HCT116 (cell line): ENCODE measurements at places on chromosomes 2 and 18.

GRCh38 chr2:136068581-136069227, 49.2 kb downstream of the CXCR4 start:
- no peak for DNase-seq

DNA sequence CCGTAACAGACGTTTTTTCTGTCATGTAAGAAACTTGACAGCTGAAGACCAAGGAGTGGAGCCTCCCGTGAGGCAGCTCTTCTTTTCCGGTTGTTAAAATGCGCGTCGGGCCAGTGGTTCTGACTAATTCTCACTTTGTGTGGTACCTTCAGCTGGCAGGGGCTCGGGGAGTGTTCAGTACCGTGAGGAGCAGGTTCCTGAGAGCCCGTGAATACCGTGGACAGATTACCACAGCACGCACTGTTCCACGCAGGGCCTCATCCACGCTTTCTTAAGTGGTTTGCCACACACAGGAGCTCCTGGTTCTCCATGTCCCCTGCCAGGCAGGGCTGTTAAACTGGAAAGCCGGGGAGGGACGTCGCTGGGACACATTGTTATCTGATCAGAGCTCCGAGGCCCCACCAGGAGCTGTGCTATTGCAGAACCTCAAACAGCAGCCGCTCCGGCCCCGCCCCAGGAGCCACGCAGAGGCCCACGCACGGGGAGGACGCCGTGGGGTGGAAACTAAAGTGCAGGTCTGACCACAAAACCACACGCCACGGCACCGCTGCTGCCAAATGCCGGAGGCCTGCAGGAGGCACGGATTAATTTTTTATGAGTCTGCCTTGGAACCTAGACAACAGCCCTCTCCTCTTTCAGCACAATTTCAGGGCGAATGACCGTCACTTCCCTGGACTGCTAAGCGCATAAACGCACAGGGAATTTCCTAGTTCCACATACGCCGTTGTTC, 43.3 kb downstream of the NFATC1 start:
- DNase-seq, result no peak

DNA sequence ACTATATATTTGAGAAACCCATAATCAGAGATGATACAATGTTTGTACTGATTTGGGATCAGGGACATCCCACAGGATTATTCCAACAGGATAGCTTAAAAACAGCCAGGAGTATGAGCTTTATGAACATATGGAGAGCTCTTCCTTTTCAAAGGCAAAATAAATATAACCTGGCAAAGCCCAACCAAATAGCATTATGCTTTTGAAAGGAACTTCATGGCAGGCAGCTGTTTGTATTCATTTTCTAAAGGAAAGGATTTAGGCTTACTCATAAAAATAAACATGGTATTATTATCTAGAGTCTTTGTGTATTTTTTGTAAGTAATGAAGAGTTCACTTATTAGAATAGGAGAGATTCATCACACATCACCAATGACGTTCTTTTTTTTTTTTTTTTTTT, 44.4 kb downstream of the CCDC195 start:
- DNase-seq, result no peak

DNA sequence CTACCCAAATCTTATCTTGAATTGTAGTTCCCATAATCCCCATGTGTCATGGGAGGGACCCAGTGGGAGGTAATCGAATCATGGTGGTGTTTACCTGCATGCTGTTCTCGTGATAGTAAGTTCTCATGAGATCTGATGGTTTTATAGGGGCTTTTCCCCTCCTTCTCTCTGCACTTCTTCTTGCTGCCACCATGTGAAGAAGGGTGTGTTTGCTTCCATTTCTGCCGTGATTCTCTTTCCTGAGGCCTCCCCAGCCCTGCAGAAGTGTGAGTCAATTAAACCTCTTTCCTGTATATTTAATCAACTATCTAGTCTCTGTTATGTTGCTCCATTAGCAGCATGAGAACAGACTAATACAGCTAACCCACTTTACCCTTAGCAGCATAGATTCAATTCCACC, 37.6 kb downstream of the CDC42EP3 start:
- DNase-seq, result no peak

DNA sequence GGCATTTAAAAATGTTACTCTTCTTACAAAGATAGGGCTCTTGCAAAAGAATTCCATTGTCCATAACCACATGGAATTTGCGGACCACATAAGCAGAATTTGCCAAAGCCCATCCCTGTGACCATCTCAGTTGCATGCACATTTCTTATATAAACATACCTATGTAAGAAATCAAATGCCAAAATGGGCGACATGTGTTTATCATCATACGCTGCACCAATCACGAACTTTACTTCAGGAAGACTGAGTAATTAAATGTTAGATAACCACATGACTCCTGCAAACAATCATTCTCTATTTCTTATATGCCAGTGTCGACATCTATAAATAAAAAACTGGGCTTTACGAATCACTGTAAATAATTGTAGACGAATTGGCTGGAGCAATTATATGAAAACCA, 186.1 kb upstream of the RBMS1 start:
- DNase-seq, result no peak

DNA sequence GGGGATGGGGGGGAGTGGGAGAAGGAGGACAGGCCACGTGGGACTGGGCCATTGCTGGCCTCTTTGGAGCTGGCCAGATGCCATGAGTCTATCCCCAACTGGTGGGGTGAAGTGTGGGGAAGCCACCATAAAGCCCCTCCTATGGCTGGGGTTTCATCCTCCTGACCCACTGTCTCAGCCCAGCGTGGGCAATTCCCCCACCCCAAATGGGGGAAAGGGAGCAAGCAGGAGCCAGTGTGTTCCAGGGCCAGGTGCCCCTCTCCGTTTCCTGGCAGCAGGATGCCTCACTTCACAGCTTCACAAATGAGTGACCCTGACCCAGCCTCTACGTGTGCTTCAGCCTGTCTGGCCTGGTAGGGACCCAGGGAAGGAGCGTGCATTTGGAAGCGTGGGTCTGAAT, 474.7 kb upstream of the HS6ST1 start:
- no peak for DNase-seq

DNA sequence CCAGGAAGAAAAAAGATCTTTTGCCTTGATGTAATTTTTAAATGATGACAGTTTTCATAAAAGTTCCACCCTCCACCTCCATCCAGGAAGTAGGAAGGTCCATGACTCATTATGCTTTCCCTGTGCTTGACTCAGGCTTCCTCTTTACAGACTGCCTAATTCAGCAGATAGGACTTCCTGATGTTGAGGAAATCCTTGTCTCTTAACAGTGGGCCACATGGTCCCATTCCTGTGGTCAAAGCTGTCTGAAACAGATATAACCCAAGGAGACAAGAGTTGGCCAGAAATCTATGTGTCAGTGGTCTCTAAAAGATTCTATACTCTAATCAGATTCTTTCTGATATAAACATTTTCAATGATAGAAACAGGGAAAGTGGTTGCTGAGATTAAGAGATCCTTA, 119.1 kb downstream of the BAZ2B start:
- DNase-seq, result peak; percentile 82

DNA sequence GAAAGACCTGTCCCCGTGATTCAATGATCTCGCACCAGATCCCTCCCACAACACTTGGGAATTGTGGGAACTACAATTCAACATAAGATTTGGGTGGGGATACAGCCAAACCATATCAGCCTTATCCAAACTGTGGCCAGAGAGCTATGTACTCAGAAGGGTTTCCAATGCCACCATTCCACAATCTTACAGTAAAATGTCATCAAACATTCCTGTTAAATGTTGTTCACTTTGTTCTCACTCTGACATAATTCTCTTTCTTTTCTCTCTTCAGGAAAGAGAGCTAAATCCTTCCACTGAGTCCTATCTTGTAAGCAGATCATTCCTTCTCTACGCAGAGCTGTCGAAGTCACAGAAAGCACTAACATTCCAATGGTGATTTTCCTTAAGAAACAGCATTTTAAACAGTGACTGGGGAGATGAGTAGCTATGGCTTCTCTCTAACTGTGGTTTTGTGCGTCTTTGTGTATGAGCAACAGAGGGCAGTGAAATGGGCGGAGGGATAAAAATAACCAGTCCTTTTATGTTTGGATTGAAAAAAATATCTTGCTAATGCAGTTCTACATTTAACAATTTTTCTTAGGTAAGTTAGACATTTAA, 684.7 kb downstream of the EPHA4 start:
- no peak for DNase-seq

GRCh38 chr18:46360866-46361265, 256.7 kb downstream of the HAUS1 start:
- DNase-seq, result no peak

- no peak for DNase-seq
Observed at GRCh38 chr2:239302083-239302807, 98.6 kb downstream of the HDAC4 start.

DNA sequence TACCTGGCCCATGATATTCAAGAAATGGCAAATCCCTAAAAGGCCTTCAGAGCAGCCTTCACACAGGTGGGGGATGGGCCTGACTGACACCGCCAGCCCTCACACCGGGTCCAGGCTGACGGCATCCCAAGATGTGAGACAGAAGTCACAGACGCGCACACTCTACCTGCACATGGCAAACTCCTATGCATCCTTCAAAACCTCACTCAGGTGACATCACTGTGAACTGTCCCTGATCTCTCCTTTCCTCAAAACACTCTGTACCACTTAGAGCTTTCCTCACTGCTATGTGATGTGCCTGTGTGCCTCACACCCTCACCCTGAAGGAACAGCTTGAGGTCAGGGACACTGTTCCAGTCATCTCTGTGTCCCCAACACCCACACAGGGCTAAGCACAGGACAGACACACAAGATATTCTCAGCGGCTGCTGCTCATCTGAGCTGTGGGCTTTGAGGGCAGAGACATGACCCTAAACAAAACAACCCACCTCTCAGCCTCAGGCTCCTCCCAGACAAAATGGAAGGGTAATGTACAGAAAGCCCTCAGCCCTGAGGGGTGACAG, 27.5 kb downstream of the BIN1 start:
- DNase-seq, result no peak

DNA sequence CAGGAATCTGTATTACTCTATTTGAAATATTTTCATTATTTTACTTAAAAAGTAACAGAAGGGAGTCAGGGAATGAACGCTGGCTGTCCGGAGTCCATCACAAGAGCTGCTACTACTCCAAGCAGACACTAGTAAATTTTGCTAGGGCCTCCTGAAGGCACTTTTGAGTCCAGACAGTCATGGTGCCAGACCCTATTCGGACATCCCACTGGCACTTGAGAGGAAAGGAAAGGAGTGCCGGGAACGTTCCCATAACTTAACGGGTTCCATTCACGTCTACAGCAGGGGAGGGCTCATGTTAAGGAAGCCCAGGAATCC, 563 bp upstream of the GMCL1 start:
- no peak for DNase-seq

DNA sequence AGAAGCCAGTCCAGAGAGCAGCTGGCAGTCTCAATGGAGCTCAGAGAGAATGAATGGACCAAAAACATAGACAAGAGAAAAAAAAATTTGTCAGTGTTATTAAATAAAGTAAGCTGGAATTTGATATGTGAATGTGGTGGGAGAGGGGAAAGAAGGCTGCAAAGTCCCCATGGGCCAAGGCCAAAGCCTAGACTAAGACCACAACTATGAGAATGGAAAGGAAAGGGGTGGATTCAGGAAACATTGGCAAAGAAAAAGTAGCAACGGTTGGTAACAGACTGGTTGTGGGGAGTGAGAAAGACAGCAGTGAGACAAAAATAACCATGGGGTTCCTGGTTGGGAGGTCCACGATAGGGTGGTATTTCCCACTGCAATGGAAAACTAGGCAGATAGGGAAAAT, 47.0 kb downstream of the ZEB2 start:
- DNase-seq, result no peak

- no peak for DNase-seq
Observed at GRCh38 chr2:123696021-123696420, 329.1 kb upstream of the CNTNAP5 start.

DNA sequence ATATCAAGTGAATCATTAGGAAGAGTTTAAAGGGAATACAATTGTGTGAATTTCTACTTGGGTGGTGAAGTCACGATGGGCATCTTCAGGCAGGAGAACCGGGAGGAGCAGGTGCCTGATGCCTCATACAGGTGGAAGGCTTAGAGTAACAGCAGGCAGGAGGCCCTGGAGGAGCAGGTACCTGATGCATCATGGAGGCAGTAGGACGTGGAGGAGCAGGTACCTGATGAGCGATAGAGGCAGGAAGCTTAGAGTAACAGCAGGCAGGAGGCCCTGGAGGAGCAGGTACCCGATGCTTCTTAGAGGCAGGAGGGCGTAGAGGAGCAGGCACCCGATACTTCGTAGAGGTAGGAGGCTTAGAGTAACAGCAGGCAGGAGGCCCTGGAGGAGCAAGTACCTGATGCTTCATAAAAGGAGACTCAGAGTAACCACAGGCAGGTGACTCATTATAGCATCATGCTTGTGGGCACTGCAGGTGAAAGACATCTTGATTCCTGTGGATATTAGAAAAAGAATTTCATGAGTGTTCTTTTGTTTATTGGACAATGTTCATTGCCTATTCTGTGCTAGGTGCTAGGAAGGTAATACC, 133.9 kb downstream of the ATP9B start:
- peak; percentile 82 for DNase-seq

GRCh38 chr2:162706770-162707169, 131.8 kb downstream of the KCNH7 start:
- DNase-seq, result no peak

DNA sequence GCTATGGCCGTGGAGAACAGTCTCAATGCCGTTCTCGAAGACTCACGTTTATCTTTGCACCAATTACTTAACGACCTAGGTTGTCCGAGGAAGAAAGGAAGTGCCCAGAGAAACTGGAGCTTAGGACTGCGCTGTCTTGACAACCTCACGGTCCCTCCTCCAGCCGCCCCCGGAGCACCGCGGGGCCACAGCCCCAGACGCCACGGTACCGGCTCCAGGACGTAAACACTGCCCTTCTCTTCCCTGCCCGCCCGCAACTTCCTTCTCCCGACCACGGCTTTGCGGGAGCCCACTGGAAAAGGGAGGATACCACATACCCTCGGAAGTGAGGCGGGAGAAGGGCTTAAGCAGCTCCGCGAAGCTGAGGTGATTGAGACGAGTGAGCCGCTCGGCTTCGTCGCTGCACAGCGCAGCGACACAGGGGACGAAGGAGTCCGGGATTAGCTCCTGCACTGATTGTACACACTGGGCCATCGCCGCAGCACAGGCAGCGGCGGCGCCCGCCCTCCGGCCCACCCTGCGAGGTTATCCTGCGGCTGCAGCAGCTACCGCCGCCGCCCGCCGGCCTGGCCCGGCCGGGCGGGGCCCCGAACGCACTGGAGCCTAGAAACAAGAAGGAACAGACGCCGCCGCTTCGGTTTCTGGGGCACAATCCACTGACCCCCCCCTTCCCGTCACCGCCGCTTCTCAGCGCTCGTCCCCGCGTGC, 483 bp downstream of the TRAPPC8 start:
- no peak for DNase-seq

- DNase-seq, result no peak
Observed at GRCh38 chr2:113705982-113706523, 50.4 kb downstream of the SLC35F5 start.

GRCh38 chr2:159564081-159564480, 52.3 kb downstream of the BAZ2B start:
- no peak for DNase-seq

DNA sequence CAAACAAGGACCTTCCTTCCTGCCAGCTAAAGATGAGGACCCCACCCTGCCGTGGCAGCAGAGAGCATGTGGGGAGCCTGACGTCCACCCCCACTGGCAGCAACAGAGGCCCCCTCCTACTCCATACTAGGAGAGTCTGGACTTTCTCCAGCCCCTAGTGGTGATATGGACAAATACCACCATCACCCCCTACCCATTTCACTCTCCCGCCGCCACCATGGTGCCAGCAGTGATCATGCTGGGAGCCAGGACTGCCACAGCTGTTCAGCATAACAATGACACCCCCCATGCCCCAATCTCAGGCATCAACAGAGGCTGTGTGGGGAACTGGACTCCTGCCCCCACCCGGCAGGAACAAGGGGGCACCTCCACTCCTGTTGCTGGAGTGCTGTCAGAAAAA, 42.7 kb upstream of the ATP9B start:
- DNase-seq, result no peak
